ENCODE measurements at places on chromosomes 11 and 22. TPM values are rescaled to one million over a fixed set of nuclear protein-coding genes. Genes with fewer than 3 reads are reported as not detected.
A peak's percentile ranks its signal among the peaks of the same experiment; 100 is the strongest.

Gene THY1
- 14.9 TPM for total RNA-seq

DNA sequence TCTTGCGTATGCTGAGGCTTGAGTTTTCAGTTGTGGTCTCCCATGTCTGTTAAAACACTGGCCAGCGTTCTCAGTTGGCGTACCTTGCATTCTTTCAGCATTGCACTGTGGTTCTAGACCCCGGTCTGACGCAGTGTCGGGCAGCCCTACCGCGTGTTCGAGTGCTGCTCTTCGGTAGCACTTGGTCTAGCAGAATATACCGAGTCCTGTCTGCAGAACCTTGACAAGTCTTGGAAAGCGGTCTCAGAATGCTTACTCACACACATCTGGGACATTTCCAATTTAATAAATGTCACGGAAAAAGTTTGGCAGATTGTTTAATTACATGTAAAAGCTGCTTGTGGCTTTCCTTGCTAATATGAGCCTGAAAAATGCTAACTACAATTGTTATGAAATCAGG is 32.6 kb downstream of the PPFIA1 start:
- DNase-seq = no peak
- H3K27me3 ChIP-seq = no peaks in the 10 kb centered on the region
- peaks cover 26% of the 10 kb centered on the region for H3K36me3 ChIP-seq

GRCh38 chr11:109374441-109374840 is 47.5 kb upstream of the C11orf87 start:
- DNase-seq = no peak
- H3K4me3 ChIP-seq = no peak overlapping the region
- no peak overlapping the region for H3K27ac ChIP-seq
- no peaks in the 10 kb centered on the region for H3K4me1 ChIP-seq
- no peaks in the 10 kb centered on the region for H3K36me3 ChIP-seq

DNA sequence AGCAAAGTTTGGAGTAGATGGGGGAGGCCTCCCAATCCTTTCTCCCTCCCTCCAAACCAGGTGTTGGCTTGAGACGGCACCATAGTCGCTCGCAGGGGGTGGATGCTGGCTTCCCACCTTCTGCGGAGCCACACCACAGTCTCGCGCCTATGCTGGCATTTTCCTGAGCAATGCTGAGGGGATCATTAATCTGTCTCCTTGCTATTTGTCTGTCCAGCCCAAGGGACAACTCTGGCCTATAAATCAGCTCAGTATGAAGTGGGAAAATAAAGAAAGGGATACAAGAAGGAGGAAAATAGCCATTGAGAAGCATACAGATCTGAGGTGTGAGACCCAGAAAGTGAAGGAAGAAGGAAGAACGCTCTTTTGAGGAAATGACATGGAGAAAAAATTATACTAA is 53.5 kb upstream of the CADM1 start:
- no peak overlapping the region for H3K27ac ChIP-seq
- no peak for DNase-seq
- no peak overlapping the region for H3K4me3 ChIP-seq
- no peaks in the 10 kb centered on the region for H3K27me3 ChIP-seq
- H3K4me1 ChIP-seq = no peaks in the 10 kb centered on the region
- no peaks in the 10 kb centered on the region for H3K36me3 ChIP-seq

GRCh38 chr11:63839508-63840355 is 822 bp downstream of the MARK2 start:
- H3K4me3 ChIP-seq = peak overlapping the region; percentile 92
- DNase-seq = no peak
- peaks cover 19% of the 10 kb centered on the region for H3K36me3 ChIP-seq
- peaks cover 68% of the 10 kb centered on the region for H3K4me1 ChIP-seq

DNA sequence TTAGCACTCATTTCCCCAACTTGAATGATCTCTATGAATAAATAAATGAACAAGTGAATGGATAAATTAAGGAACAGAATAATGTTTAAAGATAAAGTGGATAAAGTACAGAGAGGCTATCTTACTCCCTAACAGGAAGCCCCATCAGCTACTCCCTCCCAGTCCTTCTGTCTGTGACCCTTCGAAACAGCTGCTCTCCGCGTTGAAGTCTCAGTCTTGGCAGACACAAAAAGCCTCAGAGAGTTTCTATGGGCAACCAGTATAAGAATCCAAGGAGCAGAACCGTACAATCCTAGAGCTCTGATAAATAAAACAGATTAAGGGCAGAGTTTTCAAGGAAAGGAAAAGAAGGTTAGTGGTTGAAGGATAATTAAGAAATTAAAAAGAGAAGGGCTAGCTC is 35.0 kb downstream of the GUCY1A2 start:
- no peaks in the 10 kb centered on the region for H3K36me3 ChIP-seq
- no peaks in the 10 kb centered on the region for H3K4me1 ChIP-seq
- no peak overlapping the region for H3K4me3 ChIP-seq
- no peak for DNase-seq
- H3K27me3 ChIP-seq = no peaks in the 10 kb centered on the region

DNA sequence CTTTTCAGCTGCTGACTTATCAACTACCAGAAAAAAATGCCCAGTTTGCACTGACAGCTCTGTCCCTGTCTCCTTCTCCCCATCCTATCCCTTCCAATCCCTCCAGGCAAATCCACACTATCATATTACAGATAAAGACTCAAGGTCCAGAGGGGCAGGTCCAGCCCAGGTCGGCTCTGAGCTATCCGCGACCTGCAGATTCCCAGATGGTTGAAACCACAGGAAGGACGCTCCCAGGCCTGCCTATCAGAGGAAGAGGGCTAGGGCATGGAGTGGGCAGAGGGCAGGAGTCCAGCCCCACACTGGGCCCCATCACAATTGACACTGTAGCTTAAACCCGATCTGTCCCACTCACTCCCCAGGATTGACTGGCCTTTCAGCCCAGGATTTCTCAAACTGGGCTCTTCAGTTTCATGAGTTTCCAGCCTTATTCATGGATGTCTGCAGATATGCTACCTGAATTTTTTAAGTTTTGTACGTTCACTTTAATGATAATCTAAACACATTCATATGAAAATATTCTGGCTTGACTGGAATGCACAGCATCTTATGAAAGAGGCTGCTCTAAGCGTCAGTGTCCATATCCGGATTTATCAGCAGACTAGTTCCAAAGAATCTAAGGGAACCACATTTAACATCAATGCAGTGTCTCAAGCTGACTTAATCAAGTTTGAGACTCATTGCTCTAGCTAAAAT is 16.4 kb upstream of the FCHSD2 start:
- H3K4me1 ChIP-seq = peaks cover 45% of the 10 kb centered on the region
- peak overlapping the region; percentile 80 for H3K27ac ChIP-seq
- H3K4me3 ChIP-seq = no peak overlapping the region
- no peak for DNase-seq

Gene CCDC15
- total RNA-seq = 0.50 TPM

Gene NPAS4
- total RNA-seq = 1.7 TPM

GRCh38 chr11:121482231-121483129 is 29.7 kb upstream of the SORL1-AS1 start:
- no peak for DNase-seq
- H3K36me3 ChIP-seq = no peaks in the 10 kb centered on the region
- no peaks in the 10 kb centered on the region for H3K27me3 ChIP-seq
- H3K4me1 ChIP-seq = peaks cover 1% of the 10 kb centered on the region
- no peak overlapping the region for H3K4me3 ChIP-seq
- no peak overlapping the region for H3K27ac ChIP-seq

Gene ROM1
- total RNA-seq = 3.7 TPM

DNA sequence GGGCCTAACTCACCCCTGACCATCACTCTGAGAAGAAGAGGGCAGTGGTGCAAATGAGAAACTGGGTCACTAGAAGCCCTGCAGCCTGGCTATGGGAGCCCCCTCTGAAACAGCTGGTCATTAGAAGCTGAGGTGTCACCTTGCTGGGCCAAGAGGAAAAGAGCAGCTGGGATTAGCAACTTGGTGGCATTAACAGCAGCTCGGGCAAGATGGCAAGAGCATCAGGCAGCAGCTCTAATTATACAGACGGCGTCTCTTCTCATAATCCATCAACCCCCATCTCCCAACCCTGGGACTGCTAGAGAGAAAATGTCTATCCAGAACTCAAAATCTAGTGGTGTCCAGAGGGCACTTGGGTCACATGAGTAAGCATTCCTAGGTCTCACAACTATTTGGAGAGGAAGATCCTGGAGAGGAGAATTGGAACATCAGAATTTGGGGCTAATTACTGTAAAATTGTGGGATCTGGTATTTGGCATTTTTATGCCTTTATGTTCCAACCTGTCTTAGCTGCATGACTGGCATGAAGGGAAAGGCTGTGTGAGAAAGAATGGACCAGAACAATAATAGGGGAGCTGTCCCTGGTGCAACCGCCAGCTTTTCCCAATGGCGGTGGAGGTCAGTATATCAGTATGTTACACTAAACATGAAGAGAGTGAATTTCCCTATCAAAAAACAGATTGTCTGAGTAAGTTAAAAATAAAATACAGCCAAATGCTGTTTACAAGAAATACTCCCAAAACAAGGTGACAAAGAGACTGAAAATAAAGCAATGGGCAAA is 7.6 kb upstream of the LMO1 start:
- H3K36me3 ChIP-seq = no peaks in the 10 kb centered on the region
- H3K4me3 ChIP-seq = no peak overlapping the region
- no peak for DNase-seq
- H3K4me1 ChIP-seq = peaks cover 17% of the 10 kb centered on the region
- peaks cover 21% of the 10 kb centered on the region for H3K27me3 ChIP-seq

GRCh38 chr11:10550503-10551289 is 9.7 kb upstream of the RNF141 start:
- H3K4me1 ChIP-seq = no peaks in the 10 kb centered on the region
- H3K4me3 ChIP-seq = no peak overlapping the region
- H3K27ac ChIP-seq = no peak overlapping the region
- no peaks in the 10 kb centered on the region for H3K27me3 ChIP-seq
- H3K36me3 ChIP-seq = no peaks in the 10 kb centered on the region

Gene LARGE2
- not detected for total RNA-seq

DNA sequence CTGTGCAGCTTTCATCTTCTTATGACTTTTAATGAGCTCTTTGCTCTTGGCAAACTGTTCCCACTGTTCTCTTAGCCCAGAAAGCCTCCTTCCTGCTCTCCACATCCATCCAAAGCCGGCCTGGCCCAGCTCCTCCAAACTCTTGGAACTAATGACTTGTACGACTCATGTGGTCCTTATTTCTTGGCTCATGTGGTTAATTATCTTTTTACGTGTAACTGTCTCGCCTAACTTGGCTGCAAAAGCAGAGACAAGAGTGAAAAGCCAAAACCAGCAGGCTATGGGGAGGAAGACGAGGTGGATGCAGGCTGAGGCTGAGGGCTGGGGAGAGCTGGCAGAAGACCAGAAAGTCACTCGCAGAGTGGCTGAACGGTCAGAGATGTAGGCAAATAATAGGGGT is 5.5 kb downstream of the CSNK2A3 start:
- no peaks in the 10 kb centered on the region for H3K27me3 ChIP-seq
- H3K27ac ChIP-seq = no peak overlapping the region
- no peak overlapping the region for H3K4me3 ChIP-seq
- H3K36me3 ChIP-seq = peaks cover 3% of the 10 kb centered on the region
- peaks cover 22% of the 10 kb centered on the region for H3K4me1 ChIP-seq
- DNase-seq = no peak

DNA sequence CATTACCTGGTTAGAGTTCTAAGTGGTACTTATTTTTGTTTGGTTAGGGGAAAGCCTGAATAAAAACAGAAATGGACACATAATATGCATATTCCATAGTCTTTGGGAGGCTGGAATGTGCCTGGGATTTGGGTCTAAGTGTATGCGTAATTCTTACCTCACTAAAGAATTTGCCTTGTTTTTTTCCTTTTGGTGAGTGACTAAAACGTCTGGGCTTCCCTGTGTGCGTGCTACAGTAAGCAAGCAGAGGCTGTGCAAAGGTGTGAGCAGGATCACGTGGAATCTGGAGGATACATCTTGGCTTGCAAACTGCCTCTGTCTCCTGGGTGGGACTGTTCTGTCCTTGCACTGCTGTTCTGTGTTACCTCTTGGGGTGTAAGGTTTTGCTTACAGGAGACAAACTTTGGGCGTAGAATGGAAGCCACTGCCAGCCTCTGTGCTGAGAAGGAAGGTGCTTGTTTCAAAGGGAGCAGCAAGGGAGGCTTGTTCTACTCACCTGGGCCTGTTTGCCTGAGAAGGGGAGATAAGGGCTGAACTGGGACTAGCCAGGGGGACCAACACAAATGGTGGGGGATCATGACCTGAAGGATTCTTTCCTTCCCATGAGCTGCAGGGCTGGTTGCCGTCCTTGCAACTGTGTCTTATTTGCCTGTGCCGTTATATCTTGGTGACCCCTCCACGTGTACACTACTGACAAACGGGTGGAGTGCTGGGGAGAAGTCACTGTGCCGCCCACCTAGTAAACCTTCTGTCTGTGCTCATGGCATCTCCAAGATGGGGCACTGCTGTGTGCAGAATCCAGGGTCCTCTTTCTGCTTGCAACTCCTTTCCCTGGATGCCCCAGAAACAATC is 4.5 kb downstream of the NEAT1 start:
- no peak for DNase-seq
- H3K27me3 ChIP-seq = no peaks in the 10 kb centered on the region
- peaks cover 18% of the 10 kb centered on the region for H3K36me3 ChIP-seq
- H3K27ac ChIP-seq = peak overlapping the region; percentile 97
- peaks cover 55% of the 10 kb centered on the region for H3K4me1 ChIP-seq

Gene PLAAT2
- total RNA-seq = not detected

DNA sequence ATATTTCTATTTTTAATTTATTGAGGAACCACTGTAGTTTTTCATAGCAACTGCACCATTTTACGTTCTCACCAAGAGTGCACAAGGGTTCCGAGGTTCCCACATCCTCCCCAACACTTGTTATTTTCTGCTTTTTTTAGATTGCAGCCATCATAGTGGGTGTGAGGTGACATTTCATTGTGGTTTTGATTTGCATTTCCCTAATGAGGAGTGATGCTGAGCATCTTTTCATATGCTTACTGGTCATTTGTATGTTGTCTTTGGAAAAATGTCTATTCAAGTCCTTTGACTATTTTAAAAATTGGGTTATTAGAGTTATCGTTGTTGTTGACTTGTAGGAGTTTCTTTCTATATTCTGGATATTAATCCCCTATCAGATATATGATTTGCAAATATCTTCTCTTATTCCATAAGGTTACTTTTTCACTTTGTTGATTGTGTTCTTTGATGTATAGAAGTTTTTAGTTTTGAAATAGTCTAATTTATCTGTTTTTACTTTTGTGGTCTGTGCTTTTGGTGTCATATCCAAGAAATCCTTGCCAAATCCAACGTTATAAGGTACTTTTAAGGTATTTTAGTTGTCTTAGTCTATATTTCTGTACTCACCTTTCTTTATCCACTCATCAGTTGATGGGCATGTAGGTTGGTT is 9.0 kb downstream of the NEAT1 start:
- no peak for DNase-seq
- no peaks in the 10 kb centered on the region for H3K27me3 ChIP-seq
- peak overlapping the region; percentile 99 for H3K27ac ChIP-seq

Gene OR51G2
- total RNA-seq = not detected

Gene OR5B21
- total RNA-seq = not detected

Gene FAM180B
- total RNA-seq = not detected

DNA sequence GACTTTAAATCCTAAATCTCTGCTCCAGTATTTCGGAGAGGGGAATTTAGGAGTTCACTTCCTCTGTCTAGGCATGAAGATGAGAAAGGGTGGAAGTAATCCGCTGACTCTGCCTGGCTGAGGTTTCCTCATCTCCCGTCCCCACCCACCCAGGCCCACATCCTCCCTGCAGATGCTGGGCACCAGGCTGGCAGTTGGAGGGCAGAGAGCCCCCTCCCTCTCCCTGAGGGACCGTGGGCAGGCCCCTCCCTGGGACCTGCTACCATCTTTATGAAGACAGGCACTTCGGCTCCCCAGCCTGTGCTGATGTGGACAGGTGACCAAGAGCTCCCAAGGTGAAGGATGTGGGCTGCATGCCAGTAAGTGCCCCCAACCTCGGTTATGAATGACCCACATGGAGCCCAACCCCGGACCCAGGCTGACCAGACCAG is 6.7 kb downstream of the CASTOR1 start:
- peaks cover 14% of the 10 kb centered on the region for H3K36me3 ChIP-seq
- peaks cover 14% of the 10 kb centered on the region for H3K4me1 ChIP-seq
- DNase-seq = no peak
- H3K27me3 ChIP-seq = no peaks in the 10 kb centered on the region
- no peak overlapping the region for H3K4me3 ChIP-seq
- no peak overlapping the region for H3K27ac ChIP-seq
